ENCODE measurements at places on chromosomes 6 and 20.

GRCh38 chr20:49620364-49621240 lies 52.7 kb upstream of the PTGIS start:
- DNase-seq = no peak

GRCh38 chr6:54681987-54682386 lies 164.6 kb upstream of the FAM83B start:
- no peak for DNase-seq

DNA sequence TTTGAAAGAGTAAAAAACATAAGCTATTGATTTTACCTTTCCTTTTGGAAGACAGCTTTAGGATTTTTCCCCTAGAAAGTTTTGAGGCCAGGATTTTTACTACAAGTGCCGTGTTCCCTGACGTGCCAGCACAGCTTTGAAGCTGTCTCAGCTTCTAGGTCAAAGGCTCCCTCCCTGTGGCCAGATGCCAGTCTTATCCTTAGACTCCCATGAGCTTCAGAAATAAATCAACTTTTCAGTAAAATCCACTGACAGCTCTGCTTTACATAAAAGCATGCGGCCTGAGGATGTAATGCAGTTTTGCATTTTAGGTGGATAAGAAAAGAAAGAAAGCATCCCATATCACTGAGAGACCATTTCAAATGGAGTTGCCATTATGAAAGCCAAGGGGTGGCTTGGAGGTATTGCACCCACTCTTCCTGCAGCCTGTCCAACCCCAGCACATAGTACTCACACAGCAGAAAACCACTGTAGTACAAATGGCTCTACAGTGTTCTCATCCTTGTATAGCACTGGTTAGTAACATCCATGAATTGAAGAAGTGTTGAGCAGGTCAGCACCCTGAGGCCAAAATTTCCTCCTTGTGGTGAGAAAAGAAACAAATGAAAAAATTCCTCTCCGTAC lies 15.2 kb upstream of the ATXN1 start:
- no peak for DNase-seq

DNA sequence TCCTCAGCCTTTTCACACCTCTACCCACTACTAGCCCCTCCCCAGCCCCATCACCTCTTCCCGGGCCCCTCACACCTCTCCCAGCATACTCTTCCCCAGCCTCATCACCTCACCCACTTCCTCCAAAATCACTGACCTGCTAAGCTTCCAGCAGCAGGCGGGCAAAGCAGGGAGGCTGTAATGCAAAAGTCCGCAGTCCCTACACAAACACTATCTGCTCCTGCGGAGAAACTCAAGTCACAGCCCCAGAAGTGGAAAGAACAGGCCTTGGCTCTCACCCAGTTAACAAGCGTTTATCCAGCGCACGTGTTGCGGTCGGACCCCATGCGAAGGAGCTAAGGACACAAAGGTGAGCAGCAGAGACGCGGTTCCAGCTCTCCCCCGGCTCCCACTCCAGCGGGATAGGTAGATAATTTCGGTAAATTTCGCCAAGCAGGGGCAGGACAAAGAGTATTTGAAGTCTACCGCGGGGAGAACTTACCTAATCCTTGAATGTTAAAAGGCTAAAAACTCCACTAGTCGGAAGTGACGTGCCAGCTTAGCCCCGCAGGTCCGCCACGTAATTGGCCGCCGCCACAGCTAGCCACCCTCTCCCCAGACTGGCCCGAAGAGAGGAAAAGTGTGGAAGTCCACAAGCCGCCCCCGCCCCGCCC lies 728 bp upstream of the TRIM39 start:
- DNase-seq = peak; percentile 84

- DNase-seq = no peak
Measured at GRCh38 chr20:56207656-56208055, 40.9 kb upstream of the MC3R start.

GRCh38 chr20:38836991-38837390 lies 31.5 kb downstream of the PPP1R16B start:
- DNase-seq = no peak

DNA sequence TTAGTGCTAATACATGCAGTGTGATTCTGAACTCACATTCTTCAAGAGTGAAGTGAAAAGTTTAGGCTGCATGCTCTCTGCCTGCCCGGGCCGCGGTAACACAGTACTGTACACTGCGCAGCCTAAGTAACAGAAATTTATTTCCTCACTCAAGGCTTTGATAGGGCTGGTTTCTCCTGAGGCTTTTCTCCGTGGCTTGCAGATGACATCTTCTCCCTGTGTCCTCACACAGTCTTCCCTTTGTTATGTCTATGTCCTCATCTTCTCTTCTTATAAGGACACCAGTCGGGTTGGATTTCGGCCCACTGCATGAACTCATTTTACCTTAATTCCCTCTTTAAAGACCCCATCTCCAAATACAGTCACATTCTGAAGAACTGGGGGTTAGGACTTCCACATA lies 51.1 kb upstream of the TMEM170B start:
- no peak for DNase-seq

- DNase-seq = no peak
Measured at GRCh38 chr6:169224185-169224695, 29.4 kb downstream of the THBS2 start.

DNA sequence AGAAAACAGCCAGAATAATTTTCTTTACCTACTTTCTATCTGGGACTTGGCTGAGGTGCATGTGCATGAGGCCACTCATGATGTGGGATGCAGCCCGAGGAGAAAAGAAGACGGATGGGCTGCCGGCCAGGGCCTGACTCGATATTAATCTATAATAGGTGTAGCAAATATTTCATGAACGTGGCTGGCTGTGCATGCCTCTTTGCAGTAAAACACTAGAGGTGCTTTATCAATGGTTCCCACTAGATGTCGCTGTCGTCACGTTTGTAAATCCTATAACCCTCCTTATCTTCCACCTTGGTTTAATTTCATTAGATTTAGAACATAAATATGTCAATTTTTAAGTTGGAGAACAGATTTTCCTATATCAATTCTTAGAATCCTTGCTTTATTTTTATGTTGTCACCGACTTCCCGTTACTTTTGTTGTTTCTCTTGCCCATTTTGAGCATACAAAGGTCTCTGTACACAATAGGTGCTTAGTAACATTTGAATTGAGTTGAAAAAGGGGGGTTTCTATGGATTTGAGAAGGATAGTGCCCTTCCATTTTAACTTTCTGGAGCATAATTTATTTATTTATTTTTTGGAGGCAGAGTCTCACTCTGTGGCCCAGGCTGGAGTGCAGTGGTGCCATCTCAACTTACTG lies 19.6 kb upstream of the FERMT1 start:
- peak; percentile 41 for DNase-seq

- no peak for DNase-seq
Measured at GRCh38 chr20:16066571-16066970, 506.7 kb downstream of the KIF16B start.

GRCh38 chr6:51116723-51117122 lies 298.1 kb downstream of the TFAP2B start:
- no peak for DNase-seq

GRCh38 chr6:127185437-127185995 lies 67.0 kb downstream of the RSPO3 start:
- no peak for DNase-seq

GRCh38 chr6:119891644-119892043 lies 542.1 kb upstream of the MAN1A1 start:
- no peak for DNase-seq

GRCh38 chr6:45532721-45533210 lies 155.0 kb upstream of the SUPT3H start:
- no peak for DNase-seq

DNA sequence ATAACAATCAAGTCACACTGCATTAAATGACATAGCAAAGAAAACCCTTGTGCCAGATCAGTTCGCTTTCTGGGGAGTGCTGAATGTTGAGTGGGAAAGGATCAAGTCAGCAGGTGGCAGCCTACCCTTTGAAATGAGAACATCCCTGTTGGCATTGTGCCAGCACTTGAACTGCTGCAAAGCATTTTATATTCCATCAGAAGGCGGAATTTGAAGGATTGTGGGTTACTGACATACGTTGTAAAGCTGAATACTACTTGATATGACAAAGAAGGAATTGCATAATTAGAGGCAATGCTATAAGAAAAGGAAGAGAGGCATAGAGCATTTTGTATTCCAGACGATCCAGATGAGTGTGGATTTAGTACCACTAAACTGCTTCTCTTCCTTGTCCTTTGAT lies 26.5 kb downstream of the BCKDHB start:
- DNase-seq = peak; percentile 25

DNA sequence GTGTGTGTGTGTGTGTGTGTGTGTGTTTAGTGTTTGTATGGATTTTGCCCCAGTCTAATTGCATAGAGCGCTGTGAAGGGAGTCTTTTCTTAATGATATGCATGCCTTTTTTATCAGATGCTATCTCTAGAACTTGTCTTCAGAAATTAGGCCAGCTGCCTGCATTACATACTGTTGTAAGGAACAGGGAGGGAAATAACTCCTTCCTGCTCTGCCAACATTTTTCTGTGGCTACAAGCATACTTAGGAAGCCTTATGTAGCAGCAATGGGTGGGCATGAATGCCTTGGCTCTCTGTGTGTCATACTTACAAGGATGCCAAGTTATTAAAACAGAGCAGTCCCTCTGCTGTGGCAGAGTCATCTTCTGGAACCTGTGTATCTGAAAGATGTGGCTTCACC lies 8.0 kb upstream of the COL21A1 start:
- DNase-seq = no peak

GRCh38 chr6:107633680-107634323 lies 143.9 kb downstream of the SOBP start:
- no peak for DNase-seq

DNA sequence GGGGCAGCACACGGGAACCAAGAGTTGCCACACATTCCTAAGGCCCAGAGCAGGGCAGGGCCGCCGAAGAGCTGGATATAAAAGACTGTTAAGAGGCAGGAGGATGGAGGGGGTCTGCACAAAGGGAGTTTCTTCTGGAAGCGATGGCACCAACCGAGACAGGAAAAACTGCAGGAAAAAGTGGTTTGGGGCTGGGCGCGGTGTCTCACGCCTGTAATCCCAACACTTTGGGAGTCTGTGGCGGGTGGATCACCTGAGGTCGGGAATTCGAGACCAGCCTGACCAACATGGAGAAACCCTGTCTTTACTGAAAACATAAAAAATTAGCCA lies 41.8 kb downstream of the SSR1 start:
- DNase-seq = no peak

DNA sequence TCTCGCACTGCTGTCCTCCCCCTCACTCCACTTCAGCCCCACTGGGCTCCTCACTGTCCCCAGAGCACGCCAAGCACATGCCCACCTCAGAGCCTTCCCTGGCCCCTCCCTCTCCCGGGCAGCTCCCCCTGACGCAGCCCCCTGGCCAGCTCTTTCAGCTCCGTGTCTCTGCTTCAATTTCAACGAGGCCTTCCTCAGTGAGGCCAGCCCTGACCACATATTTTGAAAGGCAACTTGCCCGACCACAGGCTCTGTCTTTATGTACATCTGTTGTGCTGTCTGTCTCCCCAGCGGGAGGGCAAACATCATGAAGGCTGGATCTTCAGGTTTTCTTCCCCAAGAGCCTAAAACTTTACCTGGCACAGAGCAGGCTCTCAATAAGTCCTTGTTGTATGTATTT lies 44.6 kb downstream of the JPH2 start:
- no peak for DNase-seq

GRCh38 chr6:111477481-111477938 lies 5.5 kb downstream of the REV3L start:
- DNase-seq = no peak

DNA sequence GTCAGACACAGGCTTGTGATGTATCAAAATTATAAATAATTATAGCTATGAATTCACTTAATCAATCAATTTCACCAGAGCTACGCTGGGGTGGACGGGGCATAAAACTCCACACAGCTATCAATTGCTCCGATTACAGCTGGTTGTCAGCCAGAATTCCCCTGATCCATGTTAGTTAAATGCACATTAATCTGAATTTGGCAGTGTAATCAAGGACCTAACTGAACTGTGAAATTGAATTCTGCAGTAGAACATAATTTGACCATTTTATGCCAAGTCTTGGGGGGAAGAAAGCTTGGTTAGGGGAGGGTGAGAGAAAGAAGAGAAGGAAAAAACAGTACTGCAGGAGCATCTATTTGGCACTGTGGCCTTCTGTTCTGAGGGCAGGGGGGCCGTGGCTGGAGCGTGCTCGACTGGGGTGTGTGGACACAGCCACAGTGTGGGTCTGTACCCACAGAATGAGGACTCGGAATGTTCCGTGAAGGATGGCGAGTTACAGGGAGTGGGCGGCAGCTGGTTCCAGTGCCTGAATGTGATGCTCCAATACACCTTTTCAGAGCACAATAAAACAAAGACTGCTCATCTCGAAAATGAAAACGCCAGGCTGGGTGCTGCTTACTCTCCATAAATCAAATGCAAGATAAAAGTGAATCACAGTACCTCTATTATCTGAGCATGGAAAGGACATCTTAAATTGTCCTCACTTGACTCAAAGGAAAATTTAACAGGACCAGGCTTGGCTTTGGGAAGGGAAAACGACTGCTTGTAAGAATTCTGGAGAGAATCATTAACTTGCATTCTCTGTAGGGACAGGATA lies 59.2 kb downstream of the LAMP5 start:
- DNase-seq = no peak

DNA sequence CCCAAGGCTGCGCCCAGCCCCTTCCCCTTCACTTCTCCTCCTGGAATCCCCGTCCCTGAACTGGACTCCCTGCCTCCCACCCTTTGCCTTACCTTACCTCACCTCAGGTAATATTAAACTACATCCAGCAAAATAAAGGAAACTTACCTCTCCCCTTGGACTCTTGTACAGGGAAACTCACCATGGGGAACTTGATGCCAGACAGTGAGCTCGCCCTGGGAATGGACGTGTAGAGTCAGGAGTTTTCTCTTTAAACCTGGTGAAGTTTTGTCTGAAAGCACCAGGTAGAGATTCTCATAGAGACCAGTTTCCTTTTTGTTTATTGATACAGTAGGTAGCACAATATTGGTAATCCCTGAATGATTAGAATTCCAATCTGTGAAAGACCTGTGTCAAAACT lies 544 bp upstream of the HLA-C start:
- peak; percentile 40 for DNase-seq

DNA sequence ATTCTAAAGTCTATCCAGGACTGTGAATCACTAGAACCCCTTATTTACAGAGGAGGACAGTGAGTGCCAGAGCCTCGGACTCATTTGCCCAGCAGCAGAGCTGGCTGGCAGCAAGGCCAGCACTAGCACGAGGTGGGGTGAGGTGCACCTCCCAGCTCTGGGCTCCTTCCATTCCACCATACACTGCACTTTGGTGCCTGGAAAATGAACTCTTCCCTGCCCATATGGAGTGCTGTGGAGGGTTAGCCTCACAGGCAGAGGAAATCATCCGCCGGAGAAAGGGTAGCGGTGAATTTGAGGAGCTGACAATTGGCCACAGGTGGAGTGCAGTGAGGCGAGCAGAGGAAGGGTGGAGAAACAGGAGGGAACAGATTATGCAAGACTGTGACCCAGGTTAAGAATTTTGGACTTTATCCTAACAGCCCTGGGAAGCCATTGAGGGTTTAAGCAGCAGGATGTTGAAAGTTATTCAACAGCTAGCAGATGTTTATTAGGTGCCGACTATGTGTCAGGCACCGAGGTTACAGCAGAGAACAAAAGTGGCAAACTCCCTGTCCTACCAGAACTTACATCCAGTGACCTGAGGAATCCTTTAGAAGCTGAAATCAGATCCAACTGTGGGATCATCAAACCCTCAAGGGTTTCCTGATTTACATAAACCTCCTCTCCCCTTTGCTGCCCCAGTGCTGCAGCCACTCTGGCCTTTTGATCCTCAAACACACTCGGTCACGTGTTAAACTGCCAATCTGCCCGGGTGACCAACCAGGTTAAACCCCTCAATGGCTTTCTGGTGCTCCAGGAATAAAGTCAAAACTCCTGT lies 6.2 kb downstream of the TRIM26 start:
- no peak for DNase-seq

- no peak for DNase-seq
Measured at GRCh38 chr6:43738267-43738676, 31.7 kb upstream of the VEGFA start.
